ENCODE measurements at places on chromosomes 4 and X. TPM values are rescaled to one million over a fixed set of nuclear protein-coding genes. Genes with fewer than 3 reads are reported as not detected.

Gene APBB2
- total RNA-seq, result 224 TPM

Gene HERC5
- total RNA-seq, result 8.1 TPM

Gene PKD2
- total RNA-seq, result 49.3 TPM

Gene MCTS1
- total RNA-seq, result 36.2 TPM

DNA sequence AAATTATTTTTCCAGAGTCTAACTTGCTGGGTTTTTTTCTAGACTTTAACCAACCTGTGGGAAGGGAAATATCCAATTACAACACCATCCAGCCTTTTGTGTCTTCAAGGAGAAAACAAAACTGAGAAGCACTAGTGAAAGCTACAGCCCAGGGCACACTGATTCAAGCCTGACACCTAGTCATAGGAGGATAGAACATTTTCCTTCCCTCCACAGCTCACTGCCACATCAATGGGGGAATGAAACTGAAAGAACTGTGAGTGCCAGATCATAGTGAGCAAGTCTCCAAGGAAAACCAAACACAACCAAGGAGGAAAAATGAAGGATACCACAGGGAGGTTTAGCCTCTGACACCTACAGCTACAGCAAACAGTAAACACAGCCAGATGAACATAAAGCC, 43.3 kb upstream of the MAGEA8 start:
- no peaks in the 10 kb centered on the region for H3K36me3 ChIP-seq
- no peaks in the 10 kb centered on the region for H3K4me1 ChIP-seq

DNA sequence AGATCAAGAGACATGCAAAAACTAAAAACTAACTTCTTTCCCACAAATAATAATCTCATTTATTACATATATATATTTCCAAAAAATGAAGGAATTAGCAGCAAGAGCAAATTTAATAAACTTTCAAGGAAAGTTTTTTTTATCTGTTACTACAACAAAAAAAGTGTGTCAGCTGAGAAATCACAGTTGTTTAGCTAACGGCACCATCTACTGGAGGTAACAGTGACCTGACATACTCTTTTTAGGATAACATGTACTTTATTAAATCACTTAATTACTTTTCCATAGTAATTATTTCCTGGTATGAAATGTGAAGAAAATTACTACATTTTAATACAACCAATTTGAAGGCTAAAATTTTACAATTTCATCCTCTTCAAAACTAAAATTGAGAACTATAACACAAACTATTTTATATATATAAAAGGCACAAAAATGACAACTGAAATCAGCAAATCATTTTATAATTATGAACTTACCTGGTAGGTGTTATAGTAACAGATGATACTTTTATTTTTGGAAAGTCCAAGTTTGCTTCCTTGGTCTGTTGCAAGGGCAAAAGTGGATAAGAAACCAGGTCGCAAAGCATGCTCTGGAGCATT, 9.1 kb downstream of the LAMTOR3 start:
- no peaks in the 10 kb centered on the region for H3K27me3 ChIP-seq
- H3K36me3 ChIP-seq, result peaks cover 26% of the 10 kb centered on the region

- peaks cover 8% of the 10 kb centered on the region for H3K4me1 ChIP-seq
- no peak overlapping the region for H3K4me3 ChIP-seq
- H3K27me3 ChIP-seq, result no peaks in the 10 kb centered on the region
- H3K27ac ChIP-seq, result no peak overlapping the region
These were observed 143.4 kb downstream of the TRIML1 start for GRCh38 chr4:188282471-188283232.

- no peak overlapping the region for H3K27ac ChIP-seq
- H3K27me3 ChIP-seq, result no peaks in the 10 kb centered on the region
- no peak for DNase-seq
- no peaks in the 10 kb centered on the region for H3K4me1 ChIP-seq
These were observed 617.9 kb downstream of the BCOR start for GRCh38 chrX:39479856-39480255.

DNA sequence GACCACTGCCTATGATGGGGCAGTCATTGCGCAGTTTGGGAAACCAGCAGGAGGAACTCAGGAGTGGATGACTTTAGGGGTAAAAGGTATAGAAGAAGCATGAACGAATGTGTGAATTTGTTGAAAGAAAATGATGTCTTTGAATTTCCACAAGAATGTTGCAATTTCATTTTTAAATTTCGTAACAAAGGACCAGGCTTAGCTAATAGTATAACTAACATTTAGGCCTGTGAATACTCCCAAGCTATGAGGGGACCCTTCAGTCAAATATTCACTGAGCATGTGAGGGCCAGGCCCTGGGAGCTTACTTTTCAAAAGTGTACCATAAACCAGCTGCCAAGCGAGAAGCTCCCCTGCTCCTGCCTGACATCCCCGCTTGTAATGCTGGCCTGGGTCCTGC, 5.3 kb downstream of the MPC1L start:
- H3K36me3 ChIP-seq, result peaks cover 9% of the 10 kb centered on the region
- no peaks in the 10 kb centered on the region for H3K4me1 ChIP-seq
- H3K4me3 ChIP-seq, result no peak overlapping the region
- no peak overlapping the region for H3K27ac ChIP-seq

GRCh38 chrX:18286322-18286831, 65.7 kb upstream of the BEND2 start:
- H3K4me3 ChIP-seq, result no peak overlapping the region
- H3K36me3 ChIP-seq, result no peaks in the 10 kb centered on the region
- no peak for DNase-seq
- H3K27ac ChIP-seq, result no peak overlapping the region

GRCh38 chr4:174211622-174212044, 71.8 kb downstream of the FBXO8 start:
- peak overlapping the region; percentile 7 for H3K27ac ChIP-seq
- no peak overlapping the region for H3K4me3 ChIP-seq
- no peaks in the 10 kb centered on the region for H3K4me1 ChIP-seq
- no peaks in the 10 kb centered on the region for H3K36me3 ChIP-seq

DNA sequence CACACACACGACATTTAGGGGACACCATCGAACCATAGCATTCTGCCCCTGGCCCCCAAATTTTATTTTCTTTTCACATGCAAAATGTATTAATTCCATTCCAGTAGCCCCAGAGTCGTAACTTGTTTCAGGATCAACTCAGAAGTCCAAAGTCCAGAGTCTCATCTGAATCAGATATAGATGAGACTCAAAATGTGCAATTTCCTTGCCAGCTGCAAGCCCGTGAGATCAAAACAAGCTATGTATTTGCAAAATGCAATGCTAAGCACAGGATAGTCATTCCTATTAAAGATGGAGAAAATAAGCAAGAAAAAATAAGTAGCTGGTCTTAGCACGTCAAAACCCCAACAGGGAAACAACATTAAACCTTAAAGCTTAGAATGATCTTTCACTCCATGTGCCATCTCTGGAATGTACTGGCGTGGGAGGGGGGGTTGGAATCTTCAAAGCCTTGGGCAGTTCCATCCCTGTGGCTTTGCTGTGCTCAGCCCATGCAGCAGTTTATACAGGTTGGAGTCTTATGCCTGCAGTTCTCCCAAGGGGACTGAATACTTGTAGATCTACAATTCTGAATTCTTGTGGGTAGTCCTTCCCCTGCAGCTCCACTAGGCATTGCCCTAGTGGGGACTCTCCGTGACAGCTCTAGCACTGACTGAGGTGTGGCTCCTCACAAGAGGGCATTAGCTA, 47.7 kb upstream of the SYTL5 start:
- DNase-seq, result peak; percentile 1
- no peaks in the 10 kb centered on the region for H3K27me3 ChIP-seq
- no peaks in the 10 kb centered on the region for H3K36me3 ChIP-seq
- no peak overlapping the region for H3K4me3 ChIP-seq
- no peak overlapping the region for H3K27ac ChIP-seq

- no peak overlapping the region for H3K27ac ChIP-seq
- no peaks in the 10 kb centered on the region for H3K4me1 ChIP-seq
- no peaks in the 10 kb centered on the region for H3K27me3 ChIP-seq
These were observed 603.8 kb upstream of the PCDH7 start for GRCh38 chr4:30116401-30116800.
